DMS53 (cell line): ENCODE measurements at places on chromosomes 7 and 10.

DNA sequence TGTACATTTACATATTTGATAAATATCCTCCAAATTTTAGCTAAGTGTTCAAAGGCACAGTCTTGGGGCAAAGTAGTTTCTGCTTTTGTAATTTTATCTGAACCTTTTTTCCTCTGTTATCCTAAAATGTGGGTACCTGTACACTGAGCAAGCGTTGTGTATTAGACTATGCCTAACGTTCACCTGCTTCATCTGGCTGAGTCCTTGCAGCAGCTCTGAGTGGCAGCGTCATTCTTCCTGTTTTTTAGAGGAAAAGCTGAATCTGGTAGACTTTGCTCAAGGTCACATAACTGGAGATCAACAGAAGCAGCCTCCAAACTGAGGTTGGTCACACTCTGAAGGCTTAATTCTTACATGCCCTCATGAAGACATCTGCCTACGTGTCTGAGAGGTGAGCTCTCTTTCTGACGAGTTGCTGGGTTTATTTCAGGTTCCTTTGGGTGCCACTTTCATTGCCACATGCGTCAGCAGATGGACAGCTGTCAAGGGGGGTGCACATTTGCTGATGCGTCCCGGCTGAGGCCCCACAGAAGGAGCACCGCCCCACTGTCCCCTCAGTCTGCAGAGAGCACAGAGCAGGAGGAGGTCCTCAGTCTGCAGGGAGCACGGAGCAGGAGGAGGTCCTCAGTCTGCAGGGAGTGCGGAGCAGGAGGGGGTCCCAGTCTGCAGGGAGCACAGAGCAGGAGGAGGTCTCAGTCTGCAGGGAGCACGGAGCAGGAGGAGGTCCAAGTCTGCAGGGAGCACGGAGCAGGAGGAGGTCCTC is 406.5 kb upstream of the SHH start:
- DNase-seq, result no peak

- no peak for DNase-seq
Observed at GRCh38 chr10:18675086-18675801, 16.0 kb downstream of the ARL5B start.

DNA sequence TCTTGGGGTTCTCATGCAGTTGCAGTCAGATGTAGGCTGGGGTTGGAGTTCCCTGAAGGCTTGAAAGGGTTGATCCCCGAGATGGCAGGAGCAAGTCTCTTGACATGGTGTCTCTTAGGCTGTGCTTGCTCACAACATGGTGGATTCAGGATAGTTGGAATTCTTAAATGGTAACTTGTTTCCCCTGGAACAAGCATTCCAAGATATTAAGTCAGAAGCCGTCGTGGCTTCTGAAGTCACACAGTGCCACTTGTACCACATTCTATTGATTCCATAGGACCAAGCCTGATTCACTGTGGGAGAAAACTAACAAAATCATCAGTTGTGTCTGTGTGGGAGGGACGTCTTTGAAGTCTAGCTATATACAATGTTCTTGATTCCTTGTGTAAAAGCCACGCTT is 3.5 kb upstream of the SLC35B4 start:
- no peak for DNase-seq

DNA sequence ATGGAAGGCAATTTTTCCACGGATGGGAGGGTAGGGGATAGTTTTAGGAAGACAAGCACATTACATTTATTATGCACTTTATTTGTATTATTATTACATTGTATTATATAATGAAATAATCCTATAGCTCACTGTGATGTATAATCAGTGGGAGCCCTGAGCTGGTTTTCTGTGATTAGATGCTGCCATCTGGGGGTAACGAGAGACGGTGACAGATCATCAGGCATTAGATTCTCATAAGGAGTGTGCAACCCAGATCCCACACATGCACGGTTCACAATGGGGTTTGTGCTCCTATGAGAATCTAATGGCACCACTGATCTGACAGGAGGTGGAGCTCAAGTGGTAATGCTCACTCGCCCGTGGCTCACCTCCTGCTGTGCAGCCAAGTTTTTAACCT is 103.9 kb upstream of the STK17A start:
- DNase-seq, result peak; percentile 20

DNA sequence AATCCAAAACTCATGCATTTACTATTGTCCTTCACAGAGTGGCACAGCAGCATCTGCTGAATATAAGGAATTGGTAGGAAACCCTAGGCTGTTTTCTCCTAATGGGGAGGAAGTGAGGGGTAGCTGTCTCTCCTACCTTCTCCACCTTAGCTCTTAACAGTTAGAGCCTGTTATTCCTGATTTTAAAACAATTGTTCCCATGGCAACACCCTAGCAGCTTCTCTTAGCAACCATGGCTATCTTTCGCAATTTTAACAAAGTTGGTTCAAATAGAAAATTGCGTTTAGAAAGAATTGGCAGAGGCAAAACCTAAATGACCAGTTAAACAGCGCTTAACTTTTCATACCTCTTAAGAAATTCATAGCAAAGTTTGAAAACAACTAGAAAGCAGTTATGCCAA is 603.4 kb upstream of the AUTS2 start:
- DNase-seq, result no peak

GRCh38 chr7:19181634-19182033 is 36.4 kb upstream of the FERD3L start:
- DNase-seq, result no peak

GRCh38 chr7:111224354-111225231 is 133.7 kb downstream of the LRRN3 start:
- DNase-seq, result no peak

DNA sequence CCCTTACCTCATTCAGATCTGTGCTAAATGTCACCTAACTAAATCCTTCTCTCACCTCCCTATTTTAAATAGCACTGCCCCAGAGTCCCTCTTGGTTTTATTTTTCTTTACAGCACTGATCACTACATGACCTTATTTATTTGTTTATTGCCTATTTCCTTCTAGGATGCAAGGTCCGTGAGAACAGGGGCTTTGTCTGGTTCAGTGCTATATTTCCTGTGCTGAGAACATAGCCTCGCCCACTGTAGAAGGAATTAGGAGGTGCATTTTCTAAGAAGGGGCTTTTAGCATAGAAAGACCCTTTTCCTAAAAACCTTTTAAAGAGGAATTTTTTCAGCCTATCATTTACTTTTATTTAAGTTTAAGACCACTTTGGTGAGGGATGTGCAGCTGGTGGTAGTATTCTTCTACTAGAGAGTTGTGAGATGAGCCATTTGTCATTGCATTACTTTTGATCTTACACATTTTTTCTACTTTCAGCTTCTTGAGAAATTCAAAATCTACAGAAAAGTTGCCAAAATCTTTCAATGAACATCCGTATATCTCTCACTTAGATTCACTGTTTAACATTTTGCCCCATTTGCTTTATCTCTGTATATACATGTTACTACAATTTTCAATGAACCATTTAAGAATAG is 13.5 kb upstream of the PCGF5 start:
- DNase-seq, result no peak

- no peak for DNase-seq
Observed at GRCh38 chr10:110773693-110774068, 98.0 kb upstream of the PDCD4 start.

- no peak for DNase-seq
Observed at GRCh38 chr7:85773116-85773728, 586.4 kb upstream of the SEMA3D start.

DNA sequence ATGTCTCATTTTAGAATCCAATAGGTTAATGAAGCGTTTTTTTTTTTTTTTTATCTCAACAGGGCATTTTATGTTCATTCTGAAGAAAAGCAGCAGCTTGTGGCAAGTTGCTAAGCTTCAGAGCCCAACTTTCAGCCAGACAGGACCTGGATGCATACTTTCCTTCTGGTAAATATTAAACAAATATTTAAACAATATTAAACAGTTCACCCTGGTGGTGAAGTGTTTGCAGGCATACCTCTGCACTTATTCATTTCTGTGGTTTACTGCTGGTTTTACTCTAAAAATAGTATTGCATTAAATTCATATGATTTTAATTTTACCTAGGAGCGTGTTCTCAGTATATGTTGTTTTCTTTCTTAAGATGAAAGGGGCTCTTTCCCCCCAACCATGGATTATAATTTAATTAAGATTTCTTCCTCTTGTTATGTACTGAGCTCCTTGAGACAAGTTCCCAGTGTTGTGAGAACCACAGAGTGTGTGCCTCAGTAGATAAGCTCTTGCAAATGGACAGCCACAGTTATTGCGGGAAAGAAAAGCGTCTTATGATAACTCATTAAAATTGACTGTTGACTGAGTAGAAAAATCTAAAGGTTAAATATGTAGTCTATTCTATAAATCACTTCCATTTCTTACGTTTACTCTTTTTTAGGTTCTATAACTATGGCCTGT is 155.8 kb downstream of the MALRD1 start:
- peak; percentile 31 for DNase-seq

DNA sequence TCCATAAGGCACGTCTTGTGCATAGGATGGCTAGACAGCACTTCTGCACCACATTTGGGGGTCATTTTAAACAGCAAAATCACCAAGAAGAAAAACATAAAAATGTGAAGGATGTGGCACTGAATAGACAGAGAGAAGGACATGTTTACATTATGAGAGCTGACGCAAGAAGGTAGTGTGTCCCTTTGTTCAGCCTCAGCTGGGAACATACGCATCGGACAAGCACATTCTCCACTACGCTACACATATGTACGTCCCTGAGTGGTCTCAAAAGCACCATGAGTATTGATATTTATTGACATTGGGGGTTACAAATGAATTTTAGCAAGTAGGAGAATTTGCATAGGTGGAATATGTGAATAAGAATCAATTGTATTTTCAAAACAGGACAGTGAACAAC is 20.2 kb downstream of the DDC start:
- peak; percentile 71 for DNase-seq

DNA sequence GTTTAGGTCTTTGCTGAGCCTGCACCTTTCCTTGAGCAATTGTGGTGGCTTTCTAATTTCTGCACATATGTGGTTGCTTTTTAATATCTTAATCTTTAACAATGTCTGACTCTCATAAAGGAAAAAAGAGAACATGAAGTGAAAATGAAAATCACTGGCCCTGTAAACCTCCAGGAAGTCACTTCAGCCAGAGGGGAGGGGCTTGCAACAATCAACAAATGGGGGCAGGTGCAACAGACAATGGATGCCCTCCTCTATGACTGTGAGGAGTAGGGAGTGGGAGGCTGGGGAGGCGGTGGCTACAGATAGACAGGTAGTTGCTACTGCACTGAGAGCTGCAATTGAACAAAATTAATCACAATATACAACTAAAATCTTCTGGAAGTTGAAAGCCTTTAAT is 1377.4 kb downstream of the XPNPEP1 start:
- DNase-seq, result peak; percentile 37

DNA sequence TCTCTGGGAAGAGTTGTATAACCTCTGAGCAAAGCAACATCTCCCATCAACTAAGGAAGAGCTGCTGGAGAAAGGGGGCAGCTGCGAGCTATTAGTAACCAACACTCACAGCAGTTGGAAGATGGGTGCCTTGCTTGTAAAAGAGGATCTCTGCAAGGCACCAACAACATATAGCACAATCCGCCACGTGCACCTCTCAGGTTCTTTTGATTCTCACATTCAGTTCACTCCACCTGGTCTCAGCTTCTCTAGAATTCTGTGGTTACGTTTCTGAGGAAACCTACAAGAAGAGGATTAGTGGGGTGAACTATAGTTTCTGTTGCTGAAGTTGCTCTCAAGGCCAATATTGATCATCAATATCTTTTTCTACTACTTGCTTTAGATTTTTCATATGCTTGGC is 117.1 kb downstream of the RPS24 start:
- DNase-seq, result no peak

- peak; percentile 92 for DNase-seq
Observed at GRCh38 chr10:125160856-125161706, 718 bp upstream of the CTBP2 start.

DNA sequence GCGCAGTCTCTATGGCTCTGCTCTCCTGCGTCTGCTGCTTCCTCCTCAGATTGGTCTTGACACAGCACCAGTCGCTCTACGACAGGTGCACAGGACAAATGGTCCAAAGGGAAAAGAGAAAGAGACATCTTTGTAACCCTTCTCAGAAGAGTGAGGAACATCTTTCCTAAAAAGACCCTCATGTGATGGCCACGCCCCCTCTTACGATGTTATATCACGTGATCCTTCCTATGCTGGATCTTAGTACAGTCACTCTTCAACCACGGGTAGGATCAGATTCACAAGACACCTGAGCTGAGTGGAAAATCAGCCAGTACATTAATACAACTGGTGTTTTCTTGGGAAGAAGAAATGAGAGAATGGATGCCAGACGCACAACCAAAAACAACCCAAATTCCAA is 262.2 kb upstream of the CELF2 start:
- DNase-seq, result no peak

DNA sequence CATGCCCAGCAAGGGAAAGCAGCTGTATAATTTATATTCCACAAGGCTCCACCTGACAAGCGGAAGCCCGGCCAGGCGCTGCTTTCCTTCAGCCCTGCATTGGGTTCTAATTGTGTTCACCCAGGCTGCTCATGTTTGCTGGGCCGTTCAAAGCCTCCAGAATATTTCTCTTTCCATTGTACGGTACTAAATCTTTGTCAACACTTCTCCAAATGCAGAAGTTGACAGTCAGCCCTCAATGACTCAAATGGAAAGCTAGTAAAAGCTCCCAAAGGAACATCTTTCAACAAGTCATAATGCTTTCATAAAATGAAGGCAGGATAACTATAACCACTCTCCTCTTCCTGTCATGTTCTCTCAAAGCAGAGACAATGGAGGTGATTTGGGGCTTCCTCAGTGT is 17.8 kb upstream of the CPXM2 start:
- no peak for DNase-seq

GRCh38 chr7:43823941-43824340 is 45.4 kb downstream of the MRPS24 start:
- DNase-seq, result no peak
